ENCODE measurements at places on chromosomes 6 and 20. TPM values are rescaled to one million over a fixed set of nuclear protein-coding genes. Genes with fewer than 3 reads are reported as not detected.

DNA sequence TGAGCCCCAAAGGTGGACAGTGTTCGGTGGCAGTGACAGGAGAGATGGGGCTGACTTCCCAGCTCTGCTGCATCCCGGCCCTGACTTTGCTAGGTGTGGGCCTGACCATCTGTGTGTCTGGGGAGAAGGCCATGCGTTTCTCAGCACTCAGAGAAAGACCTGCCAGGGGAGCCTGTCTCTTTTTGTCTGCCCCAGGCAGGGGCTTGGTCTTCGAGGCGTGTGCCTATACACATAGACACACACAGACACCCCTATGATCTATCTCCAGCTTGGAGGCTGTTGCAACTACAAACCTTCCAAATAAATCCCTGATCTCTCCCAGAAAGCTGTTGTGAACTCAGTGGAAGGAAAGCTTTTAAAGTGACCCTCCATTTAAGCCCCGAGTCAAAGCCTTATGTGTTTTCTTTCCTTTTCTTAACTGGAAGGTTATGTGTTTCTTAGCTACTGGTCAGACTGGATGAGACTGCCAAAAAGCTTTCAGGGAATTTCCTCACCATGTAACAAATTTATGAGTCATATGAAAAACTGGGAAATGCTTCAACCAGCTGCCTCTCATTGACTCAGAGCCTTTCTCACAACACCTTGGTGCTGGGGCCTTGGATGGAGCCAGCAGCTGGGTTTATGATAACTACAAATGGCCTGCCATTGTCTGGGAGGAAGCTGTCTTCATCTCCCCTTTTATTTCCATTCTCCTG, 102.6 kb downstream of the CDC5L start:
- H3K27me3 ChIP-seq: no peaks in the 10 kb centered on the region
- no peak for DNase-seq
- H3K36me3 ChIP-seq: no peaks in the 10 kb centered on the region

ZNF334 gene
- total RNA-seq: 1.8 TPM

DNA sequence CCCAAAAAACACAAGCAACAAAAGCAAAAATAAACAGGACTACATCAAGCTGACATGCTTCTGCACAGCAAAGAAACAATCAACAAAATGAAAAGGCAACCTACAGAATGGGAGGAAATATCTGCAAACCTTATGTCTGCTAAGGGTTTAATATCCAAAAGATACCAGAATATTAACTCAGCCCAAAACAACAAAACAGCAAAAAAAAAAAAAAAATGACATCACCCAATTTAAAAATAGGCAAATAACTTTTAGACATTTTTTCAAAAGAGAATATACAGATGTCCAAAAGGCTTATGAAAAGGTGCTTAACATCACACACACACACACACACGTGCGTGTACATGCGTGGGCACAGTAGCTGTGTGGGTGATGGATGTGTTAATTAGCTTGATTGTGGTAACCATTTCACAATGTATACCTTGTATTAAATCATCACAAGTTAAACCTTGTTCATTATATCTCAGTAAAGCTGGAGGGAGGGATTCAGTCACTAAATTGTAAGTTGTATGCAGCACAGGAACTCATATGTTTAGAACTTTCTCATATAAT, 52.4 kb downstream of the QKI start:
- peaks cover 44% of the 10 kb centered on the region for H3K4me1 ChIP-seq
- no peaks in the 10 kb centered on the region for H3K36me3 ChIP-seq
- no peak overlapping the region for H3K27ac ChIP-seq
- H3K4me3 ChIP-seq: no peak overlapping the region
- DNase-seq: no peak

DNA sequence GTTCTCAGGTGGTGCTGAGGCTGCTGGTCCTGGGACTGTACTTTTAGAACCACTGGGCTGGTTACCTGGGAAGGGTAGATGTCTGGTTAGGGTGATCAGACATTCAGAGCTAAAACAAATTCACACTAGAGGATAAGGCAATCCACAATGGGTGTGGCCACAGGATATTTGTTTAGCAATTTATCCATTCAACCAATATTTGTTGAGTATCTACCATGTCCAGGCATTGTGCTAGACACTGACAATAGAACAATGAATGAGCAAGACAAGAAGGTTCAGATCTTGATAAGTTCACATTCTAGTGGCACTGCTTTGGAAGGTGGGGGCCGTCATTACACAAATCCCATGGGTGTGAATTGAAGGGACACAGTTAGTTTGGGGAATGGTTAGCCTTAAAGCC, 131.7 kb downstream of the BCAS1 start:
- no peak for DNase-seq
- no peaks in the 10 kb centered on the region for H3K36me3 ChIP-seq
- no peaks in the 10 kb centered on the region for H3K27me3 ChIP-seq

PDE7B gene
- total RNA-seq: 12.8 TPM

F13A1 gene
- total RNA-seq: 51.4 TPM

- no peak for DNase-seq
- no peaks in the 10 kb centered on the region for H3K4me1 ChIP-seq
- no peaks in the 10 kb centered on the region for H3K27me3 ChIP-seq
- H3K4me3 ChIP-seq: no peak overlapping the region
These were observed 253.4 kb downstream of the EPHA7 start for GRCh38 chr6:93165850-93166430.

- DNase-seq: no peak
- H3K4me3 ChIP-seq: no peak overlapping the region
- H3K27ac ChIP-seq: no peak overlapping the region
- no peaks in the 10 kb centered on the region for H3K27me3 ChIP-seq
- no peaks in the 10 kb centered on the region for H3K4me1 ChIP-seq
- H3K36me3 ChIP-seq: no peaks in the 10 kb centered on the region
These were observed 355.0 kb downstream of the CDH26 start for GRCh38 chr20:60313191-60313590.

DNA sequence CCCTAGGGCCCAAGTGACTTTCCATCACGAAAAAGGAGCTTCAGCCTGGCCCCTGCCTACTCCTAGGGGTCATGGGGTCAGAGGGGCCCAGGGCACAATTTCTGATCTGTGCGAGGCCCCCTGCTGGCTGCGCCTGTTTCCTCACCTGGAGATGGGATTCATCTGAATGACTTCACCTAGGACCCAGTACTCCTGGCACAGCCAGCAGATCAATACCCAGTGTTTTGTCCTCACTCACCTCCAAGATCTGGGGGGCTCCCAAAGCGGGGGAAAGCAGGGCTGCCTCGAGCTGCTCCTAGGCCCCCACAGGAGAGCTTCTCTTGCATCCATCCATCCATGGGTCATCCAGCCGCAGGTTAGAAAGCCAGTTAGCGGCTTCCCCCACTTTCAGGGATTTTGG, 33.8 kb downstream of the CD40 start:
- H3K4me3 ChIP-seq: no peak overlapping the region
- peaks cover 7% of the 10 kb centered on the region for H3K27me3 ChIP-seq
- no peak for DNase-seq
- H3K27ac ChIP-seq: no peak overlapping the region
- H3K4me1 ChIP-seq: no peaks in the 10 kb centered on the region

- DNase-seq: no peak
- no peaks in the 10 kb centered on the region for H3K36me3 ChIP-seq
- H3K4me1 ChIP-seq: peaks cover 14% of the 10 kb centered on the region
These were observed 261.2 kb downstream of the PHACTR1 start for GRCh38 chr6:12977806-12978205.

SMOC2 gene
- 7.6 TPM for total RNA-seq

GRCh38 chr6:5087389-5087788, 2.2 kb downstream of the PPP1R3G start:
- no peak overlapping the region for H3K4me3 ChIP-seq
- H3K27ac ChIP-seq: no peak overlapping the region
- no peaks in the 10 kb centered on the region for H3K36me3 ChIP-seq
- DNase-seq: peak; percentile 55
- H3K4me1 ChIP-seq: peaks cover 19% of the 10 kb centered on the region

DNA sequence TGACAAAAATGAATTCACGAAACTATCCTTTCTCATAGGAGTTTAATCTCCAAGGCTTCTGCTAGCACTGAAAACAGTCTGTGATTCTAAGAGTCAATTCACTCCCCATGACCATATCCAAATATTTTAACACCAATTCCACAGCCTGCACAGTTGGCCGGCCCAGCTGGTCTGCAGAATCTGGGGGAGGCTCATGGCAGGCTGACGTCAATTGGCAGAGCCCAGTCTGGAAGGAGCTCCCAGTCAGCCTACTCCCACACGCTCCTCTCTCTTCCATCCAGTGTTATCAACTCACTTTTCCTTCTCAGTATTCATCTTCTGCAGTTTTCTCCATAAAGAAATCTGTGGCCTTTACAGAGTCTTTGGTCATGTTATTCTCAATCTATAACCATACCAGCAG, 111.0 kb downstream of the TBXT start:
- H3K27ac ChIP-seq: peak overlapping the region; percentile 44
- peak; percentile 77 for DNase-seq
- H3K4me3 ChIP-seq: no peak overlapping the region
- no peaks in the 10 kb centered on the region for H3K27me3 ChIP-seq
- H3K36me3 ChIP-seq: no peaks in the 10 kb centered on the region

Measured in heart left ventricle (tissue), 16 donors.